ENCODE measurements at places on chromosomes 7 and 10.

DNA sequence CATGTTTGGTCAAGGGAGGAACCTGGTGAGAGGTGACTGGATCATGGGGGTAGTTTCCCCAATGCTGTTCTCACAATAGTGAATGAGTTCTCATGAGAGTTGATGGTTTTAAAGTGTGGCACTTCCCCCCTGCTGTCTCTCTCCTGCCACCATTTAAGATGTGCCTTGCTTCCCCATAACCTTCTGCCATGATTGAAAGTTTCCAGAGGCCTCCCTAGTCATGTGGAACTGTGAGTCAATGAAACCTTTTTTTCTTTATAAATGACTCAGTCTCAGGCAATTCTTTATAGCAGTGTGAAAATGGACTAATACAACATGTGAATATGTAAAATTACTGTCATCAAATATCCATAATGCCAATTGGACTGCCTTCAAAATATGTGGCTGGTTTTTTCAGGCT lies 165.5 kb upstream of the TARP start:
- no peak overlapping the region for H3K4me3 ChIP-seq
- peaks cover 19% of the 10 kb centered on the region for H3K27me3 ChIP-seq
- no peaks in the 10 kb centered on the region for H3K36me3 ChIP-seq
- DNase-seq: no peak

DNA sequence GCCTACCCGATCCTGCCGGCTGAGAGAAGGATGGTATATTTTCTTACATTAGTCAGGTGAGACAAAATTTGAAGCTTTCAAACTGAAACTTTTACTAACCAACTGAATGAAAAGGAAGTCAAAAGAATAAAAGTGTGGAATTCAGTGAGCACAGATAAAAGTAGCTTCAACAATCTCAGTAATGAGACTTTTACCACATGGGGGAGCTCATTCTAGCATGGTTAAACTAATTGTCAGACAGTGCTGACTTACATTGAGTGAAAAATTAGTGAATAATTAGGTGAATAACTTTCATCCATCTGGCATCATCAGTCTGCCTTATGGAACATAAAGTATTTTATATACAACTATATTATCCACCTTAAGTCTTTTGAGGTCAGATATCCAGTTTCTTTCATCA lies 8.4 kb downstream of the FAM237B start:
- no peaks in the 10 kb centered on the region for H3K36me3 ChIP-seq
- H3K27ac ChIP-seq: no peak overlapping the region
- no peak overlapping the region for H3K4me3 ChIP-seq
- peaks cover 49% of the 10 kb centered on the region for H3K27me3 ChIP-seq
- DNase-seq: no peak

- no peaks in the 10 kb centered on the region for H3K36me3 ChIP-seq
- no peak for DNase-seq
- no peak overlapping the region for H3K4me3 ChIP-seq
These were observed 237.1 kb upstream of the GALNT17 start for GRCh38 chr7:70894799-70895198.

DNA sequence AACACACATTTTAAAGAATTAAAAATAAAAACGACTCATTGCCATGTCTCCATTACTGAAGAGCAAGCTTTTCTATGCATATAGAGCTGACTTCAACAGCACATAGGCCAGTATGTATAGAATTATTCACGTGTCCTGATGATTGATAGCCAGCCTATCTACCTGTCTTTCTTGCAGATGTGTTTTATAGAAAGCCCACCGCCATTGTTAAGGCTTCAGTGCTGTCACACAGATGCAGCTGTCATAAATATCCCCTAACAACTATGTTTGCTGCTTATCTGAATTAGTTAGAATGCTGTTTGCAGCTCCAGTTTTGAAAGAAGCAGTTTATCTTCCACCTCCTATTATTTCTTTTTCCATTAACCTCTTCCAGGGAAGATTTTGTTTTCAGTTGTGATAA lies 235.9 kb downstream of the SLC25A13 start:
- DNase-seq: no peak
- H3K4me1 ChIP-seq: no peaks in the 10 kb centered on the region
- peaks cover 32% of the 10 kb centered on the region for H3K27me3 ChIP-seq

- peaks cover 29% of the 10 kb centered on the region for H3K27me3 ChIP-seq
- no peak overlapping the region for H3K4me3 ChIP-seq
- DNase-seq: no peak
These were observed 23.7 kb downstream of the EPHB4 start for GRCh38 chr7:100803398-100804161.

DNA sequence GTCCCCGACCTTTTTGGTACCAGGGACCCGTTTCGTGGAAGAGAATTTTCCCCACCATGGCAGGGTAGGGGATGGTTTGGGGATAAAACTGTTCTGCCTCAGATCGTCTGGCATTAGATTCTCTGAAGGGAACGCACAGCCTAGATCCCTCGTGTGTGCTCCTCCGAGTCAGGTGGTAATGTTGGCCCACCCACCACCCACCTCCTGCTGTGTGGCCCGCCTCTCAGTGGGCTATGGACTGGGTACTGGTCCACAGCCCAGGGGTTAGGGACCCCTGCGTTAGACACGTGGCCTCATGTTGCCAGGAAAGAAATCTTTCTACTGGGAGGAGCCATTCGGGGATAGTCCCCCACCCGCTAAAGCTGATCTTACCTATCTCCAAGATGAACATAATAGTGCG lies 27.0 kb downstream of the PFKFB3 start:
- H3K27ac ChIP-seq: no peak overlapping the region
- no peaks in the 10 kb centered on the region for H3K27me3 ChIP-seq
- H3K36me3 ChIP-seq: peaks cover 25% of the 10 kb centered on the region
- no peak overlapping the region for H3K4me3 ChIP-seq
- no peak for DNase-seq

- no peak overlapping the region for H3K27ac ChIP-seq
- peaks cover 35% of the 10 kb centered on the region for H3K27me3 ChIP-seq
- DNase-seq: no peak
- peaks cover 6% of the 10 kb centered on the region for H3K4me1 ChIP-seq
These were observed 91.5 kb downstream of the PAXIP1 start for GRCh38 chr7:154911411-154911810.

- H3K27ac ChIP-seq: no peak overlapping the region
- no peak for DNase-seq
- peaks cover 18% of the 10 kb centered on the region for H3K36me3 ChIP-seq
- peaks cover 17% of the 10 kb centered on the region for H3K4me1 ChIP-seq
- no peak overlapping the region for H3K4me3 ChIP-seq
These were observed 67.9 kb upstream of the AFAP1L2 start for GRCh38 chr10:114471906-114472876.

DNA sequence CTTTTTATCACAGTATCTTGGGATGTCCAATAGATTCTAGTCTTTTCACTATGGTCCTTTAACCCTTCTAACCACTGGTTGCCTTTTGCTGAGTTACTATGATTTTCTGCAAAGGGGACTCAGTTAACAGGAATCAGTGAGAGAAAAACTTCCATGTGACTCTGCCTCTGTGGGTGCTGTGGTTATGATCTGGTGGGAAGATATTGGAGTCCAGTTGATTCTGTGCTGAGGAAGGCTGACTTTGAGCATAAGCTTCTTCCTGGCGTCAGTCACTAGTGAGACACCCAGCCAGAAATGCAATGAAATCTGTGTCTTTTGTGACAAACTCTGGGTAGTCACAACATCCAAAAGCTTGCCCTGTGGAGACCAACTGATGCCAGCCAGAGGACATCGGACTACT lies 648.0 kb downstream of the SUGCT start:
- no peak overlapping the region for H3K27ac ChIP-seq
- no peaks in the 10 kb centered on the region for H3K4me1 ChIP-seq
- DNase-seq: no peak
- H3K27me3 ChIP-seq: no peaks in the 10 kb centered on the region
- peaks cover 2% of the 10 kb centered on the region for H3K36me3 ChIP-seq

- no peaks in the 10 kb centered on the region for H3K4me1 ChIP-seq
- no peak overlapping the region for H3K4me3 ChIP-seq
- DNase-seq: no peak
- no peaks in the 10 kb centered on the region for H3K36me3 ChIP-seq
- peaks cover 30% of the 10 kb centered on the region for H3K27me3 ChIP-seq
These were observed 64.8 kb downstream of the SORBS1 start for GRCh38 chr10:95496246-95496911.

- H3K4me3 ChIP-seq: no peak overlapping the region
- H3K27me3 ChIP-seq: no peaks in the 10 kb centered on the region
- no peaks in the 10 kb centered on the region for H3K4me1 ChIP-seq
- no peak for DNase-seq
These were observed 128.2 kb upstream of the RHEB start for GRCh38 chr7:151647874-151648273.

DNA sequence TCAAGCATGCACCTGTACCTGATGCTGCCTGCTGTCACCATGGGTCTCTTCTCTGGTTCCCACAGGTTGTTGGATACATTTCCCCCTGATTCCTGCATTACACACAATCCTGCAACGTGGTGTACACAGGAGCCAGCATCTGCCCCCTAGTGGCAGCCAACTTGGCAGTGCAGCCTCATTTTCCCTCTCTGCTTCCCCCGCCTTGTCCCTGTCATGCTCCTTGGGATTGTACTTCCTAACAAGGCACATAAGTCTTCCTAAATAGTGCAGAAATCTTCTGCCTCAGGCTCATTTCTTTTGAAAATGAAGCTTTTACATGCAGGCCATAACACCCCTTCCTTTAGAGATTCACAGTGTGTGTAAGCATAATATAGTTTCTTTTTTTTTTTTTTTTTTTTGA lies 387.5 kb downstream of the CCSER2 start:
- no peak for DNase-seq
- no peaks in the 10 kb centered on the region for H3K36me3 ChIP-seq
- no peak overlapping the region for H3K27ac ChIP-seq
- no peaks in the 10 kb centered on the region for H3K4me1 ChIP-seq
- no peak overlapping the region for H3K4me3 ChIP-seq

DNA sequence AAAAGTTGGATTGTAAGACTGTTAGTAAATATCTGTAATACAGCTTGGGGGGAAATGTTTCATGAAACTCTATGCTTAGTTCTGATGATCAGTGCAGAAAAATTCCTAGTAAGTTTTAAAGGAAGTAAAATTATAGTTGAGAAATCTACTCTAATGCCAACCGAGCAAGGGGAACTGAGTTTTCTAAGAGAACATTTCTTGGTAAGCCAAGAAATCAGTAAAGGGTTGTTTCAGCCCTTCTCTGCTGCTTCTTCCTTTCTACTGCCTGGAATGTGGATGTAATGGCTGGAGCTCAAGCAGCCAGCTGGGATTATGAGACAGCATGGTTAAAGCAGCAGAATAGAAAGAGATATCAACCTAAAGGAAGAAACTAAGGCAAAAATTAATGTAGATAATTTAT lies 15.9 kb upstream of the AKR1B1 start:
- peaks cover 9% of the 10 kb centered on the region for H3K27me3 ChIP-seq
- no peak for DNase-seq
- H3K36me3 ChIP-seq: peaks cover 2% of the 10 kb centered on the region

GRCh38 chr10:11702264-11702663 lies 39.9 kb upstream of the ECHDC3 start:
- no peaks in the 10 kb centered on the region for H3K36me3 ChIP-seq
- DNase-seq: no peak
- H3K4me1 ChIP-seq: no peaks in the 10 kb centered on the region
- H3K27me3 ChIP-seq: peaks cover 18% of the 10 kb centered on the region
- H3K27ac ChIP-seq: no peak overlapping the region

DNA sequence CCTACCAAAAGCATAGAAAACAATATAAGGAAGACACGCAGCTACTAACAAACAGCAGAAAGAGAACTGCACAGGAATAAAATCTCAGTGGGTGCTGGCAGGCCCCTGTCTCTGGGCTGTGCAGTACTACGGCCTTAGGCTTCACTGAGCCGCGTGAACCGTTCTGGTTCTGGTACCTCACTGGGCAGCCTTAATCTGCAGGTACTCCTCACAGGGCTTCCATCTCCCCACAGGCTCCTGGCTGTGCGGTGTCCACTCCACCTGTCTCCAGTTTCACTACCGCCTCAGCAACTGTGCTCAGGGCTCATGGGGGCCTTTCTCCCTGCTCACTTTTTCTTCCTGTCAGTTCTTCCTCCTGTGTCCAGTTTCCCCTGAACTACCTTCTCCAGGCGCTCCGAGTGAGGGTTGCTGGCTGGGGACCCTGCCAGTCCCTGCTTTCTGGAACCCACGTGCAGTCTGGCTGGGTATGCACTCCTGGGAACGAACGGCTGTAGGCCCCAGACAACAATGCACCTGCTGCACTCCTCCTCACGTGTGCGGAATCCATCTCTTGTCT lies 75.7 kb downstream of the VIPR2 start:
- no peak for DNase-seq
- H3K27ac ChIP-seq: no peak overlapping the region
- no peak overlapping the region for H3K4me3 ChIP-seq
- no peaks in the 10 kb centered on the region for H3K36me3 ChIP-seq

DNA sequence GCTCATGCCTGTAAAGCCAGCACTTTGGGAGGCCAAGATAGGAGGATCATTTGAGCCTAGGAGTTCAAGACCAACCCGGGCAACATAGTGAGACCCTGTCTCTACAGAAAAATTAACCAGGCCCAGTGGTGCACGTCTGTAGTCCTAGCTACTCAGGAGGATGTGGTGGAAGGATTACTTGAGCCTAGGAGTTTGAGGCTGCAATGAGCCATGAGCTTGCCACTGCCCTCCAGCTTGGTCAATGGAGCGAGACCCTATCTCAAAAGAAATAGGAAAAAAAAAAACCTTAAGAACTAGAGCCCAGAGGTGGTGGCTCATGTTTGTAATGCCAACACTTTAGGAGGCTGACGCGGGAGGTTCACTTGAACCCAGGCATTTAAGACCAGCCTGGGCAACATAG lies 2.2 kb downstream of the STRA8 start:
- DNase-seq: no peak
- H3K4me1 ChIP-seq: no peaks in the 10 kb centered on the region
- no peaks in the 10 kb centered on the region for H3K36me3 ChIP-seq
- H3K27ac ChIP-seq: no peak overlapping the region
- no peak overlapping the region for H3K4me3 ChIP-seq

DNA sequence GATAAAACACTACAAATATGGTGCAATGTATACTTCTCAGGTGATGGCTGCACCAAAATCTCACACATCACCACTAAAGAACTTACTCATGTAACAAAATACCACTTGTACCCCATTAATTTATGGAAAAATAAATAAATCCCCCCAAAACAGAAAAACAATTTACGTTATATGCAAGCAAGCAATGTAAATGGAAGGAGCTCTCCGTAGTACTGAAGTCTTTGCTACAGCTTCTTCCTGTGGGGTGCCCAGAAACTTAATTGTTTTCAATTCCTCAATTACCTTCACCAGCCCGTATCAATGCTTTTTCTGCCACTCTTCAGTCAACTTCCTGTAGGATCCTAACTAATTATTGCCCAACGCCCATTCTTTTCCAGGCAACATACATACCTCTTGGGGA lies 138.1 kb downstream of the RELN start:
- no peak for DNase-seq
- H3K4me3 ChIP-seq: no peak overlapping the region
- H3K4me1 ChIP-seq: no peaks in the 10 kb centered on the region
- peaks cover 20% of the 10 kb centered on the region for H3K27me3 ChIP-seq
- no peaks in the 10 kb centered on the region for H3K36me3 ChIP-seq
- H3K27ac ChIP-seq: no peak overlapping the region

Data from central memory CD8-positive, alpha-beta T cell (primary cell).